Effector memory CD8-positive, alpha-beta T cell (primary cell): ENCODE measurements at places on chromosomes 5 and 9.

GRCh38 chr5:83577036-83577636 is 105.6 kb downstream of the VCAN start:
- no peaks in the 10 kb centered on the region for H3K4me1 ChIP-seq
- H3K4me3 ChIP-seq: no peak overlapping the region
- H3K27me3 ChIP-seq: no peaks in the 10 kb centered on the region
- H3K27ac ChIP-seq: no peak overlapping the region
- DNase-seq: no peak

GRCh38 chr5:169354263-169354662 is 53.3 kb upstream of the SLIT3 start:
- H3K4me1 ChIP-seq: no peaks in the 10 kb centered on the region
- H3K36me3 ChIP-seq: no peaks in the 10 kb centered on the region
- H3K27me3 ChIP-seq: peaks cover 28% of the 10 kb centered on the region
- DNase-seq: no peak

DNA sequence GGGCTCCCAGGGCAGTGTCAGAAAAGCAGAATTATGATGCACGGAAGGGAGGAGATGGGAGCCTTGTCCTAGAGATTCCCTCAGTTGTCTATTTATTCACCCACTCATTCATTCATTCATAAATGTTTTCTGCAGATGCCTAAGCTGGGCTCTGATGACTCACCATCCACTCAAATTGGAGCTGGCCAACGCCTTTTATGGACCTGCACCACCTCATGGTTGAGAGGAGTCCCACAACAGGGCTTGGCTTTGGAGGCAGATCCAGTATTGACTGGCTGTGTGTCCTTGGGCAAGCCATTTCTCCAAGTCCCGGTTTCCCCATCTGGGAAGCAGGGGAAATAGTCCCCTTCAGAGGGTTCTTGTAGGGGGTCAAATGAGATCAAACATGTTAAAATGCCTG is 227.8 kb downstream of the MELK start:
- H3K4me1 ChIP-seq: no peaks in the 10 kb centered on the region

- H3K27ac ChIP-seq: peak overlapping the region; percentile 94
- H3K4me1 ChIP-seq: peaks cover 27% of the 10 kb centered on the region
- peak; percentile 15 for DNase-seq
- H3K4me3 ChIP-seq: peak overlapping the region; percentile 86
- H3K27me3 ChIP-seq: peaks cover 9% of the 10 kb centered on the region
- peaks cover 34% of the 10 kb centered on the region for H3K36me3 ChIP-seq
These were observed 2.1 kb upstream of the MLLT3 start for GRCh38 chr9:20624201-20625002.
